Type B pancreatic cell (in vitro differentiated cells): ENCODE measurements at places on chromosomes 4 and X.

- H3K4me3 ChIP-seq: no peak overlapping the region
- DNase-seq: no peak
- no peaks in the 10 kb centered on the region for H3K4me1 ChIP-seq
- no peaks in the 10 kb centered on the region for H3K27me3 ChIP-seq
- H3K36me3 ChIP-seq: no peaks in the 10 kb centered on the region
These were observed 60.1 kb downstream of the PRDM5 start for GRCh38 chr4:120862432-120862831.

- no peaks in the 10 kb centered on the region for H3K4me1 ChIP-seq
- DNase-seq: no peak
- H3K4me3 ChIP-seq: no peak overlapping the region
- no peak overlapping the region for H3K27ac ChIP-seq
These were observed 15.1 kb downstream of the REELD1 start for GRCh38 chr4:146229406-146229805.

GRCh38 chr4:37631551-37631950, 54.6 kb downstream of the RELL1 start:
- H3K4me3 ChIP-seq: no peak overlapping the region
- H3K27me3 ChIP-seq: no peaks in the 10 kb centered on the region
- no peak for DNase-seq
- H3K36me3 ChIP-seq: peaks cover 41% of the 10 kb centered on the region
- no peak overlapping the region for H3K27ac ChIP-seq
- H3K4me1 ChIP-seq: peaks cover 12% of the 10 kb centered on the region

- no peaks in the 10 kb centered on the region for H3K27me3 ChIP-seq
- no peaks in the 10 kb centered on the region for H3K36me3 ChIP-seq
- H3K4me3 ChIP-seq: no peak overlapping the region
- H3K27ac ChIP-seq: no peak overlapping the region
These were observed 5.8 kb upstream of the CLNK start for GRCh38 chr4:10690185-10690907.

DNA sequence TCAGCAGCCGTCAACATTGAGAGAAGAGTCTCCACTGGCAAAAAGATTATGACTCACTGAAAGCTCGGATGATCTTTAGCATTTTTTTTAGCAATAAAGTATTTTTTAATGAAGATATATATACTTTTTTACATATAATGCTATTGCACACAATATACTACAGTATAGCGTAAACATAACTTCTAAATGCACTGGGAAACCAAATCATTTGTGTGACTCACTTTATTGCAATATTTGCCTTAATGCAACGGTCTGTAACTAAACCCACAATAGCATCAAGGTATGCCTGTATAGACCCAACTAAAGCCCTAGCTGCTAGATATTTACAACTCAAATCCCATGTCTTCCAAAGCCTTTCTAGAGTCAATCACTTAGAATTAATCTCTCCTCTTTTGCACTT, 52.3 kb upstream of the EDNRA start:
- no peak overlapping the region for H3K27ac ChIP-seq
- no peaks in the 10 kb centered on the region for H3K36me3 ChIP-seq
- no peaks in the 10 kb centered on the region for H3K4me1 ChIP-seq
- no peak for DNase-seq

GRCh38 chr4:73914071-73914470, 44.9 kb downstream of the CXCL1 start:
- H3K27me3 ChIP-seq: peaks cover 15% of the 10 kb centered on the region
- no peaks in the 10 kb centered on the region for H3K36me3 ChIP-seq
- no peaks in the 10 kb centered on the region for H3K4me1 ChIP-seq
- no peak overlapping the region for H3K27ac ChIP-seq

- no peak overlapping the region for H3K4me3 ChIP-seq
- no peaks in the 10 kb centered on the region for H3K4me1 ChIP-seq
- no peaks in the 10 kb centered on the region for H3K27me3 ChIP-seq
- peaks cover 31% of the 10 kb centered on the region for H3K36me3 ChIP-seq
- no peak overlapping the region for H3K27ac ChIP-seq
These were observed 263.7 kb upstream of the AGTR2 start for GRCh38 chrX:115906881-115907280.

DNA sequence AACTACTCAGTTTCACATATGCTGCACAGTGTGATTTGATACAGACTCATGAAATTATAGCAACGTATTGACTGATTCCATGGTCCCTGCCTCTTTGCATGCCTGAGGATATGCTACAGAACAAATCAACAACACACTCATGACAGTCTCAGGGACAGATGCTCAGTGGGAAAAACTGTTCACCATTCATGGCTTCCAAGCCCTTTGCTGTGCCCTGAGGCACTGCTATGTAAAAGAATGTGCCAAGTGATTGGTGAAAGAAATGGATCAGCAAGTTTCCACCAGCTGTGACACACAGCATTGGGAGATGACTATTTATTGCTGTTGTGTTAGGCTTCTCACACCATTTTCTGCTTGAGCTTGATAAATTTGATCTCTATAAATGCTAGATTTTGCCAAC, 825.6 kb upstream of the INTU start:
- H3K4me1 ChIP-seq: no peaks in the 10 kb centered on the region
- H3K27ac ChIP-seq: no peak overlapping the region
- DNase-seq: no peak
- H3K27me3 ChIP-seq: no peaks in the 10 kb centered on the region

DNA sequence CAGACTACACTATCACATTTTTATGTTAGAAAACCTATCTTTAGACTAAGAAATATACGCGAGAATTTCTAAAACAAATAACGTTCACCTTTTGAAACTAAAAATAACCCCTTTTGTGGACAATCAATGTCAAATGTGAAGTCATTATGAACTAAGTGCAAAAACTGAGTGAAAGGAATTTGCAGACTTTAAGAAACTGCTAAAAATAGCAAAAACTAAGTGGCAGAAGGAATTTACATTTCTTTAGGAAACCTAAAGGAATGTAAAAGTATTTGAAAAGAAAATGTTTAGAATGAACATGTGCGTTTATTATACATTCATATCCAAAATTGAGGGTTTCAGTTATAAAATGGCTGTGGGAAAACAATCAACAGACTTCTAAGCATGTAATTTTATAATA, 58.3 kb downstream of the VEGFC start:
- DNase-seq: no peak
- H3K36me3 ChIP-seq: no peaks in the 10 kb centered on the region
- no peaks in the 10 kb centered on the region for H3K4me1 ChIP-seq
- no peak overlapping the region for H3K27ac ChIP-seq
- H3K27me3 ChIP-seq: no peaks in the 10 kb centered on the region

- peaks cover 9% of the 10 kb centered on the region for H3K4me1 ChIP-seq
- H3K27me3 ChIP-seq: peaks cover 6% of the 10 kb centered on the region
- no peak overlapping the region for H3K27ac ChIP-seq
- no peak overlapping the region for H3K4me3 ChIP-seq
- DNase-seq: no peak
These were observed 10.5 kb downstream of the SORBS2 start for GRCh38 chr4:185801471-185801870.

- H3K36me3 ChIP-seq: peaks cover 12% of the 10 kb centered on the region
- H3K4me3 ChIP-seq: no peak overlapping the region
- no peaks in the 10 kb centered on the region for H3K27me3 ChIP-seq
- H3K4me1 ChIP-seq: peaks cover 70% of the 10 kb centered on the region
- no peak for DNase-seq
- H3K27ac ChIP-seq: peak overlapping the region; percentile 5
These were observed 199.0 kb downstream of the GPC3 start for GRCh38 chrX:133786382-133786781.

- peaks cover 29% of the 10 kb centered on the region for H3K4me1 ChIP-seq
- H3K36me3 ChIP-seq: peaks cover 60% of the 10 kb centered on the region
- no peak overlapping the region for H3K4me3 ChIP-seq
- H3K27me3 ChIP-seq: no peaks in the 10 kb centered on the region
These were observed 202.0 kb downstream of the DCLK2 start for GRCh38 chr4:150280081-150280895.

DNA sequence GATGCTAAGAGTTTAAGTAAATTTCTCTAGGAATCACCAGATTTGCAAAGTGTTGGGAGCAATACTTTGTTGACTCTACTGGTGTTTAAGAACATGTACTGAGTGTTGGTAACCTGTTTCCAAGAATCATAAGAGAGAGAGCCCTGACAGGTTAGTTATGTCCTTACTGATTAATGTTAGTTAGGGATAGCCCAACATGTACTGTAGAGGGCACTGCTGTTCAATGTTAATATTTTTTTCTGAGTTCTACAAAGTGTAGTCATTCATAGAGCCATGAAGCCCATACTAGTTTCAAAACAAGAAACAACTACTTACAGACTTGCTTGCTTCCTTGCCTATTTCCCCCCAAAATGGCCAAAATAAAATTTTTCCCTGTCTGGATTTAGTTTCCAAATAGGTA, 11.9 kb downstream of the TMPRSS11D start:
- no peak for DNase-seq
- no peak overlapping the region for H3K4me3 ChIP-seq
- H3K27me3 ChIP-seq: no peaks in the 10 kb centered on the region
- no peak overlapping the region for H3K27ac ChIP-seq
- no peaks in the 10 kb centered on the region for H3K36me3 ChIP-seq

GRCh38 chr4:64271601-64272081, 137.6 kb downstream of the TECRL start:
- no peaks in the 10 kb centered on the region for H3K27me3 ChIP-seq
- no peak overlapping the region for H3K4me3 ChIP-seq
- no peaks in the 10 kb centered on the region for H3K36me3 ChIP-seq

- H3K4me3 ChIP-seq: peak overlapping the region; percentile 98
- H3K4me1 ChIP-seq: peaks cover 21% of the 10 kb centered on the region
- peaks cover 16% of the 10 kb centered on the region for H3K36me3 ChIP-seq
- peaks cover 4% of the 10 kb centered on the region for H3K27me3 ChIP-seq
- no peak for DNase-seq
These were observed 722 bp upstream of the TMEM33 start for GRCh38 chr4:41934514-41934900.

DNA sequence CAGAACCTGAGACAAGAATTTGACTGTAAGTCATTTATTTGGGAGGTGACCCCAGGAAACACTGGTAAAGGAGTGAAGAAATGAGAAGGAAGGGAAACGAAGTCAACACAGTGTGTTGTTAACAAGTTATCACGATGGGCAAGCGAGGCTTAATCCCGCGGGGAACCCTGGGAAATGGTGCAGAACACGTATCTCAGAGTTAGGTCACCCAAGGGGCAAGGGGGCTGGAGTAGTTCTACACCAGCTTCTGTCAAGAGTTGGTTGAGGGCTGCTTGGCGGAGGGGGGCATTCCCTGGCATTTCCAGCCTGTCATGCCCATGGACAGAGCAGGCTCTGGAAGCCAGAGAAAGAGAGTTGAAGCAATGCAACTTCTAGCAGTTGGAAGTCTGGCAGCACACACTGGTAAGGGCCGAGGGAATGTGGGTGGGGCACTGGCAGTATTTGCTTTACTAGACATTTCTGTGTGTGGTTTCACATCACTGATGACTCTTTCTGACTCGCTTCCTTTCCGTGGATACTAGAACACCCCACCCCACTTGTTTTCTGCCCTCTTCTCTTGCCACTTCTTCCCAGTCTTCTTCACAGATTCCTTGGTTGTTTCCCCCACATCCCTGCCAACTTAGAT, 52.2 kb upstream of the ADGRG2 start:
- H3K27ac ChIP-seq: peak overlapping the region; percentile 5
- H3K36me3 ChIP-seq: no peaks in the 10 kb centered on the region
- H3K4me3 ChIP-seq: no peak overlapping the region
- H3K27me3 ChIP-seq: peaks cover 6% of the 10 kb centered on the region

DNA sequence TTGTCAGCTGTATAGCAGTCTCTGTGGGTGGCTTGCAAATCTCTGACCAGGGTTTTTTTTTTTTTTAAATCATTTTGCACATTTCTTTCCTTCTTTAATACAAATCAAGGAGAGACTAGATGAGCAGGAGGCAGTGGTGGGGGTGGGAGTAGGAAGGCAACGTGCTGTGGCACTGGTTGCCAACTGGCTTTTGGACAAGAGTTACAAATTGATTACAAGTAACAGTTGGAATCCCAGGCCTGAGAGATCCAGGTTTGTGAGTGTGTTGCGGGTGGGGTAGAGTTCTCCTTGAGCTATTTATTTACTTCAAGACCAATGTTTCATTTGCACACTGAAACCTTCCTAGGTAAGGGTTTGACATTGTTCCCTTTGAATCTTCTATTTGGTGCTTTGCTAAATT, 325.3 kb downstream of the AFF2 start:
- H3K27ac ChIP-seq: no peak overlapping the region
- no peaks in the 10 kb centered on the region for H3K36me3 ChIP-seq
- no peak for DNase-seq
- no peaks in the 10 kb centered on the region for H3K27me3 ChIP-seq
- no peaks in the 10 kb centered on the region for H3K4me1 ChIP-seq
- no peak overlapping the region for H3K4me3 ChIP-seq

DNA sequence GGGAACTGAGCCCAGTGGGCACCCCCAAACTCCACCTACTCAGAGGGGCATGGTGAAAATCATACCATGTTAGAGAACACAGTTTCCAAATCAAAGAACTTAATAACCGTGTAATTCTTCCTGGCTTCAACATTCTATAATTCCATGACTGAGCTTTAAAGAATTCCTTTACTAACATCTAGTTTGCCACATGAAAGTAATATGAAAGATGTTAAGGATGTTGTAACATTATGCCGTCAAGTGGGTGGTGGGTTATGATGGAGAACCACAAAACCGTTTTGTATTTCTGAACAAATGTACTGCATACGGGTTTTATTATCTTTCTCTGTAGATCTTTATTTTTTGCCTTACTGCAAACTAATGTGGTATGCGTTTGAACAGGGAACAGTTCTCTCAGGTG, 549.0 kb upstream of the MAGEB2 start:
- H3K4me1 ChIP-seq: no peaks in the 10 kb centered on the region
- H3K4me3 ChIP-seq: no peak overlapping the region
- no peaks in the 10 kb centered on the region for H3K36me3 ChIP-seq

DNA sequence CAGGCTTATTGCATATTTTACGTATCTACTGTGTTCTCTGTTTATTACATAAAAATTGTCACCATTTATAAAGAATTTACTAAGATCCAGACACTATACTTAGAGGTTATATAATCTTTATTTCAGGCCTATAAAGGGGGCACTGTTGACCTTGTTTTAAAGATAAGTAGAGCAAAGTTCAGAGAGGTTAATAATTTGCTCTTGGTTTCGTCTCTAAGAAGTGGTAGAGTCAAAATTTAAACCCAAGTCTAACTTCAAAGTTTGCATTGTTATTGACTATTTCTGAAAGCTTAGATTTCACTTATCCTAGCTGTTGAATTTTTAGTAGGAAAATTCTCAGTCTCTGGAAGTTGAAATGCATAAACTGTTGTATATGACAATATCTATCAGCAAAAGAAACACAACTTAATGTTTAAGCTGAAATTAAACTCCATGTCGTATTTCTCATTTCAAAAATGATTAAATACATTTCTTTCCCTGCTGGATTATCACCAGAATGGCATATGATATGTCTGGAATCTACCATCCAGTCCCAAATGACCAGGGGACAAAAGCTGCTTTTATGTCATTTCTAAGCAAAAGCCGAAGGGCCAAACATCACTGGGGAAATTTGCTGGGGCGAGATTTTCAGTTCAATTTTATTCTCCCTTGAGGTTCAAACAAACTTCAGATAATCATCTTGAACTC, 138.4 kb downstream of the SLC7A11 start:
- peaks cover 4% of the 10 kb centered on the region for H3K36me3 ChIP-seq
- DNase-seq: no peak
- no peaks in the 10 kb centered on the region for H3K27me3 ChIP-seq
- peaks cover 13% of the 10 kb centered on the region for H3K4me1 ChIP-seq
- H3K4me3 ChIP-seq: no peak overlapping the region
- H3K27ac ChIP-seq: no peak overlapping the region
